Osteocyte (in vitro differentiated cells): ENCODE measurements at places on chromosomes 7 and 10.

- no peak for DNase-seq
Observed at GRCh38 chr7:142833174-142834048, 21.5 kb upstream of the EPHB6 start.

GRCh38 chr10:78688230-78688900 lies 380.4 kb upstream of the ZMIZ1 start:
- DNase-seq = no peak

GRCh38 chr7:18778594-18778993 lies 283.0 kb downstream of the HDAC9 start:
- DNase-seq = no peak

- no peak for DNase-seq
Observed at GRCh38 chr10:10788761-10789160, 228.9 kb upstream of the CELF2 start.

DNA sequence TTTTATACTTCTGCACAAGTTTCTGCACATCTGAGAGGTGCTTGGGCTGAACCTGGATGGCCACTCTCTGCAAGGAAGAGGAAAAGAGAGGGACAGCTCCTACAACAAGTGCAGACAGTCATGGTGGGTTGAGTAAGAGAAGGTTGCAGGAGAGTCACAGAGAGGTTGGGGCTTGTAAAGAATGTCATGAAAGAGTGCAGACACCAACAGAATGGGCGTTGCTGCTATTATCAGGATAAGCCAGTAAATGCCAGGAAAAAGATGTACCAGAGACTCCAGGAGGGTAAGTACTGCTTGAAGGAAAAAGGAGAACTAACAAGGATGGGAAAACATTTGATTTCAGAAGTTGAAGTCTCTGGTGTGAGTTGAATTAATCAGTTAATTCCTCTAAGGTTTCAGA lies 77.8 kb upstream of the NRP1 start:
- no peak for DNase-seq

DNA sequence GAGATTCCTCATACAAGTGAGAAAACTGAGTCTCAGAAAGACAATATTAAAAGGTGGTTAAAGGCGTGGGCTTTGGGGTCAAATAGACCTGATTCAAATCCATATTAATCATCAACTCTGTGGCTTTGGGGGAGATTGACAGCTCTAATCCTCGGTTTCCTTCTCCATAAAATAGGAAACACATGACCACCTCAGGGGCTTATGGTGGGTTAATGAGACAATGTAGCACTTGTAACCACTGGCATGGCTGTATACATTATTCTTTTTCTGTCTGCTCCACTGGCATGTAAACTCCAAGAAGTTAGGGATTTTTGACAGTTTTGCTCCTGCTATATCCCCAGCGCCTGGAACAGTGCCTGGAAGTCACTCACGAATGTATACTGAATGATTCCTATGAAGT lies 120.8 kb upstream of the GAD2 start:
- DNase-seq = no peak

DNA sequence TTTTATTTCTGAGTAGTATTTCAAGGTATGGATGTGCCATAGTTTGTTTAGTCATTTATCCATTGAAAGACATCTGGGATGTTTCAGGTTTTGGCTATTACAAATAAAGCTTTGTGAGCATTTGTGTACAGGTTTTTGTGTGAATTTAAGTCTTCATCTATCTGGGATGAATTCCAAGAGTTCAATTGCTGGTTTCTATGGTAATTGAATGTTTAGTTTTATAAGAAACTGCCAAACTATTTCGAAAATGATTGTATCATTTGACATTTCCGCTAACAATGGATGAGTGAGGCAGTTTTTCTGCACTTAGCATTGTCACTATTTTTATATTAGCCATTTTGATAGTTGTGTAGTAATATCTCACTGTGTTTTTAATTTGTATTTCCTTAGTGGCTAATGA lies 99.4 kb downstream of the WDFY4 start:
- no peak for DNase-seq
